Caco-2 (cell line): ENCODE measurements at places on chromosomes 7 and 10. TPM values are rescaled to one million over a fixed set of nuclear protein-coding genes. Genes with fewer than 3 reads are reported as not detected.

CDNF gene
- 3.4 and 3.9 TPM in 2 replicates for total RNA-seq

OR2A1 gene
- total RNA-seq: not detected in 2 replicates

LCOR gene
- total RNA-seq: 46.7 and 51.8 TPM in 2 replicates

GRCh38 chr10:16901106-16901505 lies 83.9 kb upstream of the RSU1 start:
- H3K27me3 ChIP-seq: no peaks in the 10 kb centered on the region
- H3K27ac ChIP-seq: no peak overlapping the region
- no peak for DNase-seq
- no peaks in the 10 kb centered on the region for H3K36me3 ChIP-seq

- DNase-seq: no peak
- H3K27ac ChIP-seq: no peak overlapping the region
- H3K4me3 ChIP-seq: no peak overlapping the region
These were observed 64.9 kb upstream of the ASAH2 start for GRCh38 chr10:50316174-50316573.
